ENCODE measurements at places on chromosomes 13 and 19. TPM values are rescaled to one million over a fixed set of nuclear protein-coding genes. Genes with fewer than 3 reads are reported as not detected.

RAP2A gene
- 11.4 TPM for polyA plus RNA-seq

IGFL1 gene
- polyA plus RNA-seq: not detected

CLDND2 gene
- 3.6 TPM for polyA plus RNA-seq

ZNF575 gene
- 4.0 TPM for polyA plus RNA-seq

ZNF497 gene
- 0.46 TPM for polyA plus RNA-seq

RB1 gene
- polyA plus RNA-seq: 32.4 TPM

KLK12 gene
- 2.6 TPM for polyA plus RNA-seq

All from sigmoid colon (tissue), 7 donors.